ENCODE measurements at places on chromosomes 12 and 14.

DNA sequence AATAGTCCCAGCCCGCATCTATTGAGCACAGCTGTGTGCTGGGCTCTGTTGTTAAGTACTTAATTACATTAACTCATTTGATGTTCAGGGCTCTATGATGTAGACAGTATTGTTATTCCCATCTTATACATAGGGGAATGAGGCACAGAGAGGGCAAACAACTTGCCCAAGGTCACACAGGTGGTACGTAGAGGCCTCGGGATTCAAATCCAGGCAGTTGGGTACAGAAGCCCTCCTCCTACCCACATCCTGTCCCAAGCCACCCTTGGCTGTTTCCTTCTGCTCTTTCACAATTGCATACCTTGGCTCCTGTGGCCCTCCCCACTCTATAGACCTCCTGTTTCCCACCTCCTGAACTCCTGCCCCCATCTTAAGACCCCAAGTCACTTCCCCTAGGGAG lies 10.0 kb upstream of the GPR68 start:
- DNase-seq: no peak

- DNase-seq: no peak
Measured at GRCh38 chr14:73810478-73811163, 41.0 kb upstream of the PTGR2 start.

GRCh38 chr12:83896416-83896815 lies 1016.2 kb downstream of the SLC6A15 start:
- DNase-seq: no peak

DNA sequence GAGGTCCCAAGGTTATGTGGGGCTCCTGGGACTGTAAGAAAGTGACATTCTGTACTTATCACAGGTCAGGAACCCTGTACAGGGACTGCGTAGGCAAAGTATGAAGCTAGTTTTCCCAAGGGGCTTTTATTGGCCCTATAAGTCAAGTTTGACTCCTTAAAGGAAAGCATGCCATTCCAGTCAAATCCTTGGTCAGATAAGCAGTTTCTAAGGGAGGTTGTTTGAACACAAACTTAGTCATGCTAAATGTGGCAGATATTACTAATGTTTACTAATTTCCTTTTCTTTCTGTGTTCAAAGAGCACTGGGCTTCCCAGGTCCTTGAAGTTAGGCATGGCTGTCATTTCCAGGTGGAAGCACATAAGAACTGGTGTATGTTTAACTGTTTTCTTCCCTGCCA lies 472.4 kb downstream of the ATP23 start:
- no peak for DNase-seq

- DNase-seq: no peak
Measured at GRCh38 chr14:99244941-99245563, 26.9 kb downstream of the BCL11B start.

GRCh38 chr14:93033983-93034670 lies 81.6 kb downstream of the ITPK1 start:
- no peak for DNase-seq

DNA sequence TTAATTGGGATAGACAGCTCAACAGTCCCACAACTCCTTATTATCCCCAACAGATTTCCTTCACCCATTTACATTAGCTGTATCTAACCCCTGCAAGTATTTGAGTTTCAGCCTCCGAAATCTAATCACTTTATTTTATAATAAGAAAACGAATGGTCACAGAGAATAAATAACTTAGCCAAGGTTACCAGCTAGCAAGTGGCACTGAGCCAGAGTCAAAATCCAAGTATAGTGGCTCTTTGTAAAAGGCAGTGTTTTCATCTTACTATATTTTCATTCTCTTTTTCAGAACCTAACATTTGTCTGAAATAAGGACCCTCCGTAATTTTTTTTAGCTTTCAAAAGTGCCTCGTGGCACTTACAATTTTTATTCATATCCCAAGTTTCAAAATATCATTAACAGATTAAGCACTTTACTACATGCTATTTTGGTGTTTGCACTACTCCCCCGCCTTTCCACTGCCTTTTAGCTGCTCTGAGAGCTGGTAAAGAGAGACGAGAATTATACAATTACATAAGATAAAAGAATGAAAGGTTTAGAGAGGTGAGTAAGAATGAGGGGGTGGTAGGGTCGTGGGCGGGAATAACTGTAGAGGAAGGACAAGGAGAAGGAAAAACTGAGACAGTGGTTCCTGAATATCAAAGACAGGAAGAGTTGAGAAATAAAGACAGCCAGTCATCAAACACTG lies 3.7 kb upstream of the USP15 start:
- peak; percentile 59 for DNase-seq

- no peak for DNase-seq
Measured at GRCh38 chr12:73529231-73529630, 1008.4 kb upstream of the ATXN7L3B start.

DNA sequence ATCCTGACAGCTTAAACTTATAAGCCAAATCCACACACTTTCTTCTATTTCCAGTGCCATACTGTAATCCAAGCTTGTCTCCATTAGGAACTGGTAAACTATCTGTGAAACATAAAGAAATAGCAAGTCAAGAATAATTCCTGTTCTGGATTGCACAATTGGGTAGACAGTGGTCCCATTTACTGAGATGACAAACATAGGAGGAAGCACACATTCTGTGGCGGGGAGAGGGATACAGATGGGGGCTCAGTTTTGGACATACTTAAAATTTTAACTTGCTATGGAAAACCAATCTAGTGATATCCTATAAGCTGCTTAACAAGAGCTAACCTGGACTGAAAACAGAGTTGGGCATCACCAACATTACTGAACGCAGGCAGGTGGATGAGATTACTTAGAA lies 16.3 kb downstream of the MAP4K5 start:
- no peak for DNase-seq

GRCh38 chr14:57573173-57573572 lies 79.5 kb upstream of the CCDC198 start:
- no peak for DNase-seq

GRCh38 chr14:79730953-79731352 lies 480.4 kb downstream of the DIO2 start:
- DNase-seq: no peak

DNA sequence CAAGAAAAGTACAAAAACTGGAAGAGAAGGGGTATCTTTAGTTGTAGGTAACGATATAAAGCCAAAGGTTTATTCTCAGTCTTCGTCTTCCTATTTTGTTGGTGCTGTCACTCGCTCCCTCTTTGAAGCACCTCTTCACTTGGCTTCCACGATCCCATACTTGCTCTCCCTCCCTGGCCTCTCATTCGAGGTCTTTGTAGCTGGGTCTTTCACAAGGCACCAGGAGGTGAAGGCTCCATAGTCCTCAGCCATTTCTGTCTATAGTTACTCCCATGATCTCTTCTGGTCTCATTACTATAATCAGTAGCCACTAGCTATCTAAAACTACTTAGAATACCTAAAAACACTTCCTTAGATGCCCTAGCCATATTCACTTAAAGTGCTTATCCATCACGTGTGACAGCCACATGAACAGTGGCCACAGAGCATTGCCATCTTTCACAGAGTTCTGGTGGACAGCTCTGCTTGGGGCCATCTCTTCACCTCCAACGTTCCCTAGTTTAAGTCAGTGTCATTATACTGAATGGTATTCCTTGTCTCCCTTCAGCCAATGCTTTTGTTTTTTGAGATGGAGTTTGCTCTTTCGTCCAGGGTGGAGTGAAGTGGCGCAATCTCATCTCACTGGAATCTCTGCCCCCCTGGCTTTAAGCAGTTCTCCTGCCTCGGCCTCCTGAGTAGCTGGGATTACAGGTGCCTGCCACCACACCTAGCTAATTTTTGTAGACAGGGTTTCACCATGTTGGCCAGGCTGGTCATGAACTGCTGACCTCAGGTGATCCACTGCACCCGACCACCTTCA lies 57.1 kb downstream of the ATP2A2 start:
- DNase-seq: no peak

GRCh38 chr14:99422228-99423010 lies 58.2 kb downstream of the SETD3 start:
- no peak for DNase-seq

DNA sequence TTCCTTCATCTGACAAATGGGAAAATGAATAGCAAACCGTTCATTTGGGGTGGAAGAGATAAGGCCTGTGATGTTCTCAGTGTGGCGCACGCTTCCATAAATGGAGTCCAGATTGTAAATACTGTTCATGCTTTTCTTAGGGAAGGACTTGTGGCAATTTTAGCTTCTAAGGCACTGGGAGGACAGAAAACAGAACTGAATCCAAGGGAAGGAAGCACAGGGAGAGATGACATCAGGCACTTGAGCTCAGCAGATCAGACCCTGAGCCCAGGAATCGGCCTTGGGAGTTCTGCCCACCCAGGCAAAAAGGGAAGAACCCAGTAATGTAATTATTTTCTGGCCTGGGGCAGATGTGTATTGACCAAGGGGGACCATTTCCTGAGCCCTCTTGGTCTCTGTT lies 7.2 kb upstream of the SH2B3 start:
- no peak for DNase-seq

DNA sequence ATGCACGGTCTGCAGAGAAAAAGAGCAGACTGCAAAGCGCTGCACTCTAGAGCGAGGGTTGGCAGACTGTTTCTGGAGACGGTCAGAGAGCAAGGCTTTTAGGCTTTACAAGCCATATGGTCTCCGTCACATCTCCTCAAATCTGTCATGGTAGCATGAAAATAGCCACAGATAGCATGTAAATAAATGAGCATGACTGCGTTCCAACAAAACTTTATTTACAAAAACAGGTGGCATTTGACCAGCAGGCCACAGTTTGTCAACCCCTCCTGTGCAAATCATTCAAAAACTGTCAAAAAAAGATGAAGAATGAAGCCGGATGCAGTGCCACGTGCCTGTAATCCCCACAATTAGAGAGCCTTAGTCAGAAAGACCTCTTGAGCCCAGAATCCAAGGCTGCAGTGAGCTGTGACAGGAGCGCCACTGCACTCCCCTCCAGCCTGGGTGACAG lies 18.9 kb downstream of the SYNE3 start:
- DNase-seq: no peak

- no peak for DNase-seq
Measured at GRCh38 chr14:58118097-58118815, 33.8 kb downstream of the ARMH4 start.

GRCh38 chr12:51222461-51222860 lies 4.6 kb upstream of the POU6F1 start:
- DNase-seq: no peak

DNA sequence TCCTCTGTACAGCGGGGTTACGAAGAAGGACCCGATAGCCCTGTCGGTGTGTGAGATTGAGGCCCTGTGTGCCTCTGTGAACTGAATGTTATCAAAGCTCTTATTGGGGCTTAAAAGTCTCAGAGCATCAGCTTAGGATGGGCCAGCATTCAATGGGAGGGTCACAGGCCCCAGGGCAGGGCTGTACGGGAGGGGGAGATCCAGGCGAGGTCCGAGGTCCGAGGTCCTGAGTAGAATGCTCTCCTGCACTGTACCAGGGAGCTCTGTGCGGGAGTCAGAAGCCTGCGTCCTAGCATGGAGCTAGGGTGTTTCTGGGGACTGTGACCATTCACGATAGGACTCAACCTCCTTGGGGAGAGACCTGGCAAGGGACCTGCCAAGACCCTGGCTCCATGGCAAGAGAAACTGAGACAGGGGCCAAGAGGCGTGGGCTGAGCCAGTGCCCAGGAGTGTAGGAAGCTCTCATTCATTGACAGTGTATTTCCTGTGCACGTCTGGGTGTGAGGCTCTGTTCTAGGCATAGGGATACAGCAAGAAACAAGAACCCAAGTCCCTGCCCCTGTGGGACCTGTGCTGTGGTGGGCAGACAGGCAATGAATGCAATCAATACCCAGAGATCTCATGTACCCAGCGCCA lies 12.0 kb upstream of the FAM181A start:
- DNase-seq: no peak

- DNase-seq: no peak
Measured at GRCh38 chr12:113190761-113191160, 5.2 kb downstream of the RITA1 start.

GRCh38 chr12:88067301-88067700 lies 38.1 kb upstream of the C12orf50 start:
- no peak for DNase-seq

- no peak for DNase-seq
Measured at GRCh38 chr12:30840715-30841114, 85.8 kb upstream of the TSPAN11 start.

GRCh38 chr14:104689109-104689880 lies at the start of gene INF2:
TSS of gene INF2 (plus strand) at chr14:104689618. CDS start at chr14:104701366, 11,748 bp downstream.
- no peak for DNase-seq

DNA sequence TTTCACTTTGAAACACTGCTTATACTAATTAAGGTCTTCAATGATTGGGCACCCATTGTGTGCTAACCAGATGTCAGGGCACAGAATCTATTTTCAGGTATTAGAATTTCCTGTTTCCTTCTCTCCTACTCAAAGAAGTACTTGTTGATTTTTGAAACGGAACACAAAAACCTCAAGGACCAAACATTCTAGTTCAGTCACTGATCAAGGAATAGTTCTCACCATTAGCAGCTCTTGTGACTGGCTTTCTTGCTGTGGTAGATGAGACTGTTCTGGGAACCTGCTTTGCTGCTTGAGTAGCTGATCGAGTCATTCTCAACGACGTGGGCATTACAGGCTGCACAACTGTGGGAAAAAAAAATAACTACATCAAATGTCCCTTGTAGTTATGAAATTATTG lies 11.0 kb downstream of the DLGAP5 start:
- no peak for DNase-seq

GRCh38 chr12:23803540-23803939 lies 145.9 kb downstream of the SOX5 start:
- no peak for DNase-seq
